SIG-M5 (cell line): ENCODE measurements at places on chromosomes 3 and 15.

DNA sequence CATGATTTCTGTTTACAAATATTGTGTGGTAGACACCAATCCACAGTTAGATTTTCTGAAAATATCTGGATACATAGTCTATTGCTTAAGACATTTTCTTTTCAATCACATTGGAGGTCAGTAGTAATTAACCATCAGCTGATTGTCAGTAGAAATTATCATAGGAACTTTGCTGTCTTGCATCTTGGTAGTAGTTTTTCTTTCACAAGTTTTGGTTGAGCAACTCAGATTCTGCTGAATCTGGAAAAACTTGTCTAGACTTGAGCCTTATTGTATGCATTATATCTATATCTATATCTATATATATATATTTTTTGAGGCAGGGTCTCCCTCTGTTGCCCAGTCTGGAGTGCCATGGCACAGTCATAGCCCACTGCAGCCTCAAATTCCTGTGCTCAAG is 4.0 kb downstream of the RAB11A start:
- DNase-seq: no peak

DNA sequence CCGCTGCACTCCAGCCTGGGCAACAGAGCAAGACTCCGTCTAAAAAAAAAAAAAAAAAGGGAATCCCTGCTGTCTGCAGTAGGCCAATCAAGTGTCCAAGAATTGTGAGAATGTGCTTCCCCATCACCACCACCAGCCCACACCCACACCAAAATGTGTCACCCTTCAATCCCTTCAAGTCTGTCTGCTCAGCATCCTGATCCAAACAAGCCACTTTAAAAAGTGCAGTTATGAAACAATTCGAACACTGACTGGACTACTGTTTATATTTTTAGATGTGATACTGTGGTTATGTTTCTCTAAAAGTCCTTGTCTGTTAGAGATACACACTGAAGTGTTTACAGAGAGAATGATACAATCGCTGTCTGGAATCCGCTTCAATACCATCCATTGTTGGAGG is 78.1 kb upstream of the CGNL1 start:
- no peak for DNase-seq

GRCh38 chr3:8503871-8504610 is 2.4 kb downstream of the LMCD1 start:
- no peak for DNase-seq

DNA sequence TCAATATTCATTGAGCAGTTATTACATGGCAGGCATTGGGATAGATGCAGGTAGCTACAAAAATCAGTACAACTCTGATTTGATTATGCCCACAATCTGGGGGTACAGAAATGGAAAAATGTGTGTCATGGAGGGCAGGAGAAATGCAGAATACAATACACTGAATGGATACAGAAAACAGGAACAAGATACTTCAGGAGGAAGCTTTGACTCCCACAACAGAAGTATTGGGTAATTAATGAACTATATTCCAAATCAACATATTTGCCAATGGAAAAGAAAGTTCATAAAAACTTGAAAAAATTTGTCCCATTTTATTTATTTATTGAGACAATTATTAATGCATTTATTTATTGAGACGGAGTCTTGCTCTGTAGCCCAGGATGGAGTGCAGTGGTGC is 207.0 kb downstream of the SUCLG2 start:
- no peak for DNase-seq

DNA sequence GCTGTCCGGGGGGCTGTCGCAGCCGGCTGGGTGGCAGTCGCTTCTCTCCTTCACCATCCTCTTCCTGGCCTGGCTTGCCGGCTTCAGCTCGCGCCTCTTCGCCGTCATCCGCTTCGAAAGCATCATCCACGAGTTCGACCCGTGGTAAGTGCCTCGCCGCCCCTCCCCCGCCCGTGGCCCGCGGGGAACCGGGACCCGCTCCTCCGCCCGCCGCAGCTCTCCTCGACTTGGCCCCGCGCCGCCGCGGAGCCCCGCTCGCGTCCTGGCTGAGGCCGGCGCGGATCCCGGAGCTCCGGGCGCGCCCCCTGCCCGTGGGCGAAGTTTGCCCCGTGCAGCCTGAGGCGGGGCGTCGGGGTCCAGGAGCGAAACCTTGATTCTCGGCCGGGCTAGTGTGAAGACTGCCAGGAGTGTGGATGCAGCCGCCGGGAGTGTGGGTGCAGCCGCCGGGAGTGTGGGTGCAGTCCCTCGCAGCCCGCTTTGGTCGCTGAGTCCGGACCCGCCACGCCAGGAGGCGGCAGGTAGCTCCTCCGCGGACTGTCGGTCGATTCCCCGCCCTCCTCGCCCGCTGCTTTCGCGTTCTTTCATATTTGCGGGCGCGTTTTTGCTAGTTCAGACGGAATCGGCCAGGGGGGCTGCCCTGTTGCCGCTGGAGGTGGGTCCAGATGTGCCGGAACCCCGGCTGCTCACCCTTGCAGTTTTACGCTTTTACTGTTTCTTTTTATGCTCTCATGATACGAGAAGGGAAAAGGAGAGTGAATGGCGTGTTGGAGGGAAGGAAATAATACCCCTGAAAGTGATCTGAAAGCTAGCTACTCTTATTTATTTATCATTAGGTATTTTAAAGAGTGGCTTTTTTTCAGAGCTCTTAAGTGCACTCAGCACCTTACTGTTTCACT is 692 bp downstream of the STT3B start:
- DNase-seq: no peak

DNA sequence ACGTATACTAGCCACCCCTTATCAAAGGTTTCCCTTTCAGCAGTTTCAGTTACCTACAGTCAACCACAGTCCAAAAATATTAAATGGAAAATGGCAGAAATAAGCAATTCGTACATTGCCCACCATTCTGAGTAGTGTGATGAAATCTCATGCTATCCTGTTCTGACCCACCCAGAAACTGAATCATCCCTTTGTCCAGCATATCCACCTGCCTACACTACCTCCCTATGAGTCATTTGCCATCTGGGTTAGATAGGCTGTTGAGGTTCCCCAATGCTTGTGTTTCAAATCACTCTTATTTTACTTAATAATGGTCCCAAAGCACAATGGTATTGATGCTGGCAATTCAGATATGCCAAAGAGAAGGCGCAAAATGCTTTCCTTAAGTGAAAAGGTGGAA is 15.3 kb upstream of the PHC3 start:
- no peak for DNase-seq

DNA sequence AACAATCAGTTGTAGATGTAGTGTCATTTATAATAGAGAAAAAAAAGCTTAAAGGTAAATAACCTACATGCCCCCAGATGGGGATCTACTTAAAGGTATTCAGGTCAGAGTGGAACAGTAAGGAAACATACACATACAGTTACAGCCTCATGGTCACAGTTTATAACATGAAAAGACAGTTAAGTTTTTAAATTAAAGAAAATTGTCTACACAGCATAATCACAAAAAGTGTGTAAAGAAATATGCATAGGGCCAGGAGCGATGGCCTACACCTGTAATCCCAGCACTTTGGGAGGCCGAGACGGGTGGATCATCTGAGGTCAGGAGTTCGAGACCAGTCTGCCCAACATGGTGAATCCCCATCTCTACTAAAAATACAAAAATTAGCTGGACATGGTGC is 6.8 kb downstream of the RHOV start:
- no peak for DNase-seq

DNA sequence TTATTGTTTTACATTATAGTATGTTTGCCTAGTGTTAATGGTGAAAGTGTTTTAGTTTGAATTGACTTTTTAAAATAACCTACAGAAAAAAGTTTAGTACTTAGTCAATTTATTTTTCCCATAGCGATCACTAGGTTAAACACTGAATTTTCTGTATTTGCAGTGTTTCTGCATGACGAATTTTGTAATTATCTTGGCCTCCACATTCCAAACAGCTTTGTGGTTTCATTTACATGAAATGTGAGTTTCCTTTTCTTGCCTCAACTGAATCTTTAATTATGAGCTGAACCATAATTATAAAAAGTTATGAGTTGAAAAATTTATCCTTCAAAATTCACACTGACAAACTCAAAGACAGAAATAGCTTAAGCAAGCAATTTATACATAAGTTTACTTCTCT is 235.5 kb downstream of the CTNNB1 start:
- DNase-seq: no peak
